CD4-positive, alpha-beta T cell treated with Interleukin-17A for 1 hour (primary cell): ENCODE measurements at places on chromosomes 7 and 10.

- no peak for DNase-seq
Observed at GRCh38 chr10:93867525-93867924, 26.3 kb upstream of the SLC35G1 start.

GRCh38 chr10:78947226-78947625, 121.5 kb upstream of the ZMIZ1 start:
- no peak for DNase-seq

GRCh38 chr10:22992621-22993020, 64.8 kb downstream of the ARMC3 start:
- no peak for DNase-seq

DNA sequence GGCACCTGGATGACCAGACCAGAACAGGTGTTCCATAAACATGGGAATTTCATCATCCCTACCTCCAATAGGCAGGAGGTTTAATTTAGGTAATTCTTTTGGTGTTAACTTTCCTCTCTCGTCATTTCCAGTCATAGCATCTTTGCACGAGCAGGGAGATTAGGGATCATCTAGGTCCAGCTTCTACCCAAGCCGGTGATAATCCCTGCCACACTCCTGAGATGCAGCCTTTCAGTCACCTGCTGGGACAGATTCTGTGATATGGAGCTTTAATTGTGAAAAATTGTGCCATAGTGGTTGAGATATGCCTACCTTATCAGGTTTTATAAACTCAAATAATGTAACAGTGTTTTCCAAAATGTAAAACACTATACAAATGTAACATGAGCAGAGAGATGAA, 191.8 kb upstream of the AOAH start:
- DNase-seq = no peak

DNA sequence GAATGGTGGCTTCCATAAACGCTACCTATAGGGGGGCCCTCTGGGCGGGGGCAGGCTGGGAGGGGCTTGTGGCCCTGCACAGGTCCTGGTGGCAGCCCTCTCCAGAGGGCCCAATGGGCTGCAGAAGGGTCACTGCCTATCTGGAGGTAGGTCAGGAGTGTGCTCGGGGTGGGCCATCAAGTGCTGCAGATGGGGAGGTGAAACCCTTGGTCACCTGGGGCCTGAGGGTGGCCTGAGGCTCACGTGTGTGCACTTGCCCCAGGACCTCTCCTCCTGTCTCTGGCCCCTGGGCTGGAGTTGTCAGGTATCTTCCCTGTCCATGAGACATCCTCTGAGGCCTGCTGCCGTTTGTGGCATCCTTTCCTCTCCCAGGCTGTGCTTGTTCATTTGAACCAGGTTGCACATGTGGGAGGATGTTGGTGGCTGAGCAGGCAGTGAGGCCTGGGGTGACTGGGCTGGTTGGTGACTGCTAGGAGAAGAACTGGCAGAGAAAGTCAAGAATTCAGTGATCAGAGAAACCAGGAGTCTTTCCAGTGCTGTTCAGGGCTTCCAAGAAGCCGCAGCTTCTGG, 21.1 kb upstream of the SH2D4B start:
- DNase-seq = no peak

- no peak for DNase-seq
Observed at GRCh38 chr10:103080891-103081581, 112.0 kb downstream of the NT5C2 start.

- DNase-seq = no peak
Observed at GRCh38 chr7:27834179-27834921, 94.4 kb downstream of the TAX1BP1 start.

DNA sequence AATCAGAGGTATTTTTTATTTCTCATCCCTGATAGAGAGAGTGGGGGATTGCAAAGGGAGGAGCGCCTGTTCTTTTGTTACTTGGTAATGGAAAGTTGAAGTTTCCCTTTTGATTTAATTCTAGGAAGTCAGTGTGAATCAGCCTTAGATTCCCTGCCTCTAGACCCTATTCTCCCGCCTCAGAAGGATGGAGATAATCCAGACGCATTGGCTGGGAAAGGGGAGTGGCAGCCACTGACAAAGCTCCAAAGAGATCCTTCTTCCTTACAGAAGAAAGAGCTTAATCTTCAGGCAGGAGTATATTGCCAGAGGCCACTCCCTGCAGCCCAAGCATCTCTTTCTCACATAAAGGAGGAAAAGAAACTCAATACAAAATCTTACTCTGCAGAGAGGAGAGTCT, 122.3 kb upstream of the GALNT17 start:
- DNase-seq = no peak

- DNase-seq = no peak
Observed at GRCh38 chr10:30598105-30598776, 31.3 kb downstream of the LYZL2 start.

DNA sequence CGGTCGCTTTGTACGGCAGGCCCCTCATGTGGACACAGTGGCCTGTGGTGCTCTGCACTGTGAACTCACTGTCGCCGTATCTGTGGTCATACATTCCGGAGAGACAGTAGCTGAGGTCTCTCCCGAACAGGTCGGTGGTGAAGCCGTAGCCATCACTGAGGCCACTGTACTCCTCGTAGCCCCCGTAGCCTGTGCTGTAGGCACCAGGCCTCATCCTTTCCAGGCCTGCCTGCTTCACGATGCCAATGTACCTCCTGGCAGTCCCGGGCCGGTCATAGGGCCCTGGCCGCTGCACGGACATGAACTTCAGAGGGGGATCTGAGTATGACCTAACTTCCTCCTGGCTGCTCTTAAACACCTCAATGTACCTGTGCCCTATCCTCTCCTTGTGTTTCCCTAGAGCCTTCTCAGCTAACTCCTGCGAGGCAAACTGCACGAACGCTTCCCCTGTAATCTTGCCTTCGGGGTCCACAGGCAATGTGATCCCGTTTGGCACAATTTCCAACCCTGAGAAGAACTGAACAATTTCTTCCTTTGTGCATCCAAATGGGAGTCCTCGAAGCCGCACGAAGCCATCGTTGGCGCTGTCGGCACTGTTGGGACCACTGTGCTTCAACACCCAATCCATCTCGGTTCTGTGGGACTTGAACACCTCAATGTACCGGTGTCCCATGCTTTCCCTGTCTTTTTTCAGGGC, 15.7 kb downstream of the FXYD4 start:
- no peak for DNase-seq

GRCh38 chr7:123663200-123663599, 7.5 kb downstream of the LMOD2 start:
- no peak for DNase-seq

- DNase-seq = no peak
Observed at GRCh38 chr7:2815875-2816245, 28.2 kb downstream of the GNA12 start.

DNA sequence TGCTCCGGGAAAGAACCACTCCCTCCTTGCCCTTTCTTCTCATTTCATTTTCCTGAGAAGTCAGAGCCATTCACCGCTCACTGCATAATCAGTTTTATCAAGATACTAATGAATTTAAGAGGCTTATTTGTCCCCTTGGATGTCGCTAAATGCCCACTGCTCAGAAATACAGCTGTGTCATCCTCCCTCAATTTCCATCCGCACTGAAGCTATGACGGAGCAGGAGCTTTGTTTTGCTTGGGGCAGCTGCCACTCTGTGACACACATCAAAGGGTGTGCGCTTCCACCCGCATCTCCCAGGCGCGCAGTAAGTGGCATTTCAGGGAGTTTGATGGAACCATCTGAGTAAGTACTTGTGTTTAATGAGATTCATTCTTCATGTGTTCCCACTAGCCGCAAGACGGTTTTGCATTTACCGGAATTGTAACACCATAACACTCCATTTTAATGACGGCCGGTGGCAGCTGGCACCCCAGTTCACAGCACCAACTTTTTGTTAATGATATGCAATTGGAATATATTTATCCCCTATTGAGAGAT, 103.8 kb upstream of the PARD3 start:
- DNase-seq = no peak
